SW 1271 (cell line): ENCODE measurements at places on chromosomes 13 and 19.

DNA sequence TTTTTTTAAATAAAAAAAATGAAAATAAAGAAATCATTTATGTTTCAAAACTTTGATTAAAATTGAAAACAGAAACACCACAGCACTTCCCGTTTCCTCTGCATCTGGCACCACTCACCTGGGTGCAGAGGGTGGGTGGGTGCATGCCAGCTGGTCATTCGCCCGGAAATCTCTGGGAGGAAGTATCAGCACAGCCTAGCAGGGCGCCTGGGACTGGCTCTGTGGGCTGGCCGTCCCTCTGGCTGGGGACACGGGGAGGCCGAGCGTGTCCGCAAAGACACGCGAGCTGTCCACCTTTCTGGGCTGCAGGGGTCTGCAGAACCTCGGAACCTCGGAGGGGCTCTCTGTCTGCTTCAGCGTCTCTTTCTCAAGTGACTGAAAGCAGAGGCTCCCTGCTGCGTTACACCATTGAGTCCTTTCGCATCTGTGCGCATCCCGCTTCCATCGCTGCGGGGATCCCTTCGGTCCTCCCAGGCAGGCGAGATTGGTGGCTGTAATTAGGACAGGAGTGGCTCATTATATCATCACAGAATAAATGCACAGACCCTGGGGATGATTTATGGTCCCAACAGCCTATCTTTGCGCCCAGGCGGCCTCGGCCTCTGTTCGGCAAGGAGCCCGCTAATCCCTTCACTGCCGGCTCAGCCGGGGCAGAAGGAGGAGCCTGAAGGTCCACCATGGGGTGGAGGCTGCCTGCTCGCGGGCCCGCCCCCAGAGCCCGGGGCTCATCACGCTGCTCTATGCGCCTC lies 17.2 kb downstream of the CRTC1 start:
- DNase-seq, result no peak

GRCh38 chr19:50003810-50004419 lies 21.3 kb downstream of the VRK3 start:
- DNase-seq, result peak; percentile 24

DNA sequence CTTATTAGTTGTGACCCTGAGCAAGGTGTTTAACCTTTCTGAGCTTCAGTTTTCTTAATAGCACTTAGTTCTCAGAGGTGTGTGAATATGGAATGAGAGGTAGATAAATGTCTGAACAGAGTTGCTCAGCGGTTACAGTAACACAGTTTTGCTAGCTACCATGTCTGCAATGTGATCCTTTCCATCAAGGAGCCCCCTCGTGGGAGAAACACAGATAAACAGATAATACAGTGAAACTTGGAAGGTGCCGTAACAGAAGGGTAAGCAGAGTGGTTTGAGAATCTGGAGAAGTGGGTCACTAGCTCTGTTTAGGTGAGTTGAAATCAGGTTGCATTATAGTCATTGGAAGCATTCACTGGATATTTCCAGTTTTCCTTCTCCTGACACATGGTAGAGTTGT lies 38.9 kb downstream of the IRS2 start:
- no peak for DNase-seq

DNA sequence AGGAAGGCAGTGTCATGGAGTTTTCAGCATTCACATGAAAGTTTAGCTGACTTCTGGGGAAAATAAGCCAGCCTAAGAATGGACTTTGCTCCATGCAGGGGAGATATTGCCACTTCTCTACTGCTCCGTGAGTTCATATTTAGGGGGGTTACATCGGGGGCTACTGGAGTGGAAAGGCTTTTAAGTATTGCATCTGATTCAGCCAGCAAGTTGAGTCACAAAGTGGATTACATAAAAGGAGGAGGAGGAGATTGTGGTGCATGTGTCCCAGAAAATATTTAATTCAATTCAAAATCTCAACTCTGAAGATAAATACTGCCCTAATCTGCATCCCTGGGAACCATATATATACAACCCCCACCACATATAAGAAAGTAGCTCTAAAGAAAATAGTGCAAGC lies 617.2 kb downstream of the DCT start:
- DNase-seq, result no peak

DNA sequence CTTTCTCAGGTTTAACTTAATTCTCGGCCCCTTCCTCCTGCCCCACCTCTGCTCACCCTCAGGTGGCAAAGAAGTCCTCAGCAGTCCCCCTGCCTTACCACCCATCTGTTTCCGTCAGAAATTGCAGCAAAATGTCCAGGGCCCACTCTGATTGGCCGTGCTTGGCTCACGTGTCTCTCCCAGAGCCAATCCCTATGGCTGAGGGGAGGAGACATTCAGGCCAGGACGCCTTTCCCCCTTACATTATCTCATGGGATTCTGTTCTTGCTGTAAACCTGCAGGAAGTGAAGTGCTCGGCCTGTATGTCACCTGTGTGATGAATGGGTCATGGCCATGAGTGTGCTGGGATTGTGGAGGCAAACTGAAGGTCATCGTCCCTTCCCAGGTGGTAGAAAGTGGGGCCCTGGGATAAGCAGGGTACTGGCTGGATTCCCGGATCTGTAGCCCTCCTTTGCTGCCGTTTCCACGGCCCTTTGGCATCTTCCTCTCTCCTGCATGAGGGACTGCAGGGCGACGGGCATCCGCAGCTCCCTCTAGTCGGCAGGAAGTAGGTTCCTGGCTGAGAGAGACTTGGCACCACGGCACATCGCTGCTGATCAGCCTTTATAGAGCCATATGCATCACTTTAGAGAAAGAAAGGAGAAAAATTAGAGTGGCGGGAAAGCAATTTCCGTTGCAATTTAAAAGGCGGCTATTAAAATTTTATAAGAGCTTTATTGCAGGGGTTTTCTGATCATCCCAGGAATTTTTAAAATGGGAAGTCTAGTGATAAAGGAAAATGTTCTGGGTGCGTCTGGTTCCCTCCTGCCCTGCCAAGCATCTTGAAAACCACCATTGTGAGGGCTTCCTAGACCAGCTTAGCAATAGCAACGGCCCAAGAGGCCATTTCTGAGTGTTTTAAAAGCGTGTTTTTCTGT lies 118.2 kb downstream of the SIPA1L3 start:
- DNase-seq, result no peak

DNA sequence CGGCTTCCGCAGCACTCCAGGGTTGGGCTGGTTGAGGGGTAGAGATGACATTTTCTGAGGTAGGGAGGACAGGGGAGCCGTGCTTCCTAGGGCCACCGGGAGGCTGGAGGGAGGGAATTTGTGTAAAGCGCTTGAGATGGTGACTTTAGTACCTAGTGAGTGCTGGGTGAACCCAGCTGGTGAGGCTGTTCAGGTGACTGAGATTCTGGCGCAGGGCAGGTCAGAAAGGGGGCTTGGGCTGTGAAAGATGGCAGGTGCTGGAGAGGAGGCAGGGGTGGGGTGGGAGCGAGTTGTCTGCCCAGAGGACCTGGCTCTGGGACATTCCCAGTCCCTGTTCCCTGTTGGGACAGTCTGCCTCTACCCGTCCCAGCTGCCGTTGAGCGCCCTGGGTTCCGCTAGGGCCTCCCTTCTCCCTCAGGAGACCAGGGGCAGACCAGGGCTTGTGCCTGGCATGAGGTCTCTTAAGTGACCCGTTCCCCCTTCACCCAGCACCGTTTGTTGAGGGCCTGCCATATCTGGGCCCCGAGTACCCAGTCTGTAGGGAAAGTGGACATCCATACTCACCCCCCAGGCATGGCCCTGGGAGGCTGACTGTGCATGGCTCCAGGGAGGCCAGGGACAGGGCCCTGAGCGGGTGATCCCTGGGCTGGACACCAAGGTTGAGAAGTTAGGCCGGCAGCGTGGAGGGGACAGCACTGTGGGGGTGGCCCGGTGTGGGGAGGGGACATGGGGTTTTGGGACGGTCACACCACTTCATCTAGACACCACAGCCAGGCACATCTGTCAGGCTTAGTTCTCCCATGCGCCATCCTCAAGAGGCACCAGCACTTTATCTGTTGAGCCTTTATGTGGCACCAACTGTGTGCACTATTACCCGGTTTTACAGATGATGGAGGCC lies 5.0 kb downstream of the PTOV1 start:
- DNase-seq, result no peak

DNA sequence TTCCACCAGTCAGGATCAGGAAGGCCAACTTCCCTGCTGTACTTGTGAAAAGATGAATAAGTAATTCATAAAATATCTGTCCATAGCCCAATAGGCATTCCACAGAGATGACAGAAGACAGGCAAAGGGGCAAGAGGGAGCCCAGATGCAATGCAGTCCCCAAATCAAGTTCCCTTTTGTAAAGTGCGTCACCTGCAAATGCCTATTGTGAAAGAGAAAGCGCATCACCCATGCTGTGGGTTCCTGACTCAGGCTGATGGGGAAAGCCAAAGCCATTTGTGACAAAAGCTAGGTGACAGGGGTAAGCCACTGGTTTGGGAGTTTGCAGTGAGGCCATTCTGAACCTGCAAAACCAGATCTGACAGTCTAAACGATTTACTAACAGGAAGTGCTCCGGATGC lies 157.5 kb upstream of the ZNF536 start:
- no peak for DNase-seq

DNA sequence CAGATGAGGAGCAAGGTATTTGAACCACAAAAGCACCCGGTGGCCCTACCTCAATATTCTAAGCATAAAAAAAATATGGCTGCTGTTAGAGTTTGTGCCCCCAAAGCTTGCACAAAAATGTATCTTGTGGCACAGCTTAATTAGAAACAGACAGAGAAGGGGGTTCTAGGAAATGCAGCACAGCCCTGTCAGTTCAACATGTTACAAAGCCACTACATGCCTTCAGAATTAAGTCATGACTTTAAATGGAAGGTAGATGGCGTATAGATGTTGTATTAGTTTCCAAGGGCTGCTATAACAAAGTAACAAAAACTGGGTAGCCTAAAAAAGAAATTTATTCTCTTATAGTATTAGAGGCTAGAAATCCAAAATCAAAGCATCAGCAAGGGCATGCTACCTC lies 703.8 kb downstream of the DIAPH3 start:
- DNase-seq, result no peak

DNA sequence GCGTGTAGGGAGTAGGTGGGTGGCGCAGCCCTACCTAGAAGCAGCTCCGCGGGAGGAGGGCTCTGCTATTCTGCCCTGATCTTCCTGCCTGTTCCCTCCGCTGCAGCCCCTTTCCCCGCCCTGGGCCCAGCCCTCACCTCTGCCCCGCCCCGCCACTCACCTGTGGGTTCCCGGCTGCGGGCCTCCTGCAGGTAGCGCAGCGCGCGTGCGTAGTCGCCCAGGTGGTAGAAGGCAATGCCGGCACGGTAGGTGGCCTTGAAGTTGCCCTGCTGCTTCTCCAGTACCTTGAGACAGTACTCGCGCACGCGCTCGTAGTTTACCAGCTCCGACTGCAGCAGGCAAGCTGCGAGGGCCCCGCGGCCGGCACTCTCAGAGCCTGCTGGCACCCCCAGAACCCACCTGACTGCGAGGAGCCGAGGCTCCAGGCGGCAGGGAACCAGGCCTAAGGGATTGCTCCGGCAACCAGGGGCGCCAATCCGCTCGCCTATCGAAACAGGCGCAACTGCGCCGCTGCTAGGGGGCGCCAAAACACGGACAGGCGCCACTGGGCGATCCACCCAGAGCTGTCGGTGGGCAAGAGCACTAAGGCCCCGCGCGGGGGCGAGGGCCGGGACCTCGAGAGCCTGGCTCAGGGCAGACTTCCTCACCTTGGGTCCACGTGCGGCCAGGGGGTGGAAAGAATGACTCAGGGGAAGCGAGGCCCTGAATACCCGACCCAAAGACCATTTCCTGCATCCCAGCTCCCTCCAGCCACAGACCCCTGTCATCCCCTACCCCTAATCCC lies 965 bp downstream of the TTC9B start:
- no peak for DNase-seq

- no peak for DNase-seq
Observed at GRCh38 chr13:76971851-76972829, 19.7 kb upstream of the CLN5 start.

DNA sequence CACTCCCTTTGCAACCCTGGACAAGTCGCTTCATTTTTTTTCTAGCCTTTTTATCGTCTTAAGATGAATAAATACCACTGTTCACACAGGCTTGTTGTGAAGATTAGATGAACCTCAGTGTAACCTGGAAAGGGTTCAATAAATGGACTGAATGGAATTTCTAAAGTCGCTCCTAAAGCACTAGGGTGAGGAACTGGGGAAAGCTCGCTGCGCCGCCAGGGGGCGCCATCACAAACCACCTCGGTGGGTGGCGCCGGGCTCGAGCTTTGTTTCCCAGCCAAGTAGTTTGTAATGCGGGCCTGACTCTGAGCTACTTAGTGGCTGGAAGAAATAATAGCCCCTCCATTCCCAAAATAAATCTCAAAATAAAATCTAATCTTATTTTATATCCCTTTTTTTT lies 2.2 kb upstream of the CEACAM6 start:
- no peak for DNase-seq

DNA sequence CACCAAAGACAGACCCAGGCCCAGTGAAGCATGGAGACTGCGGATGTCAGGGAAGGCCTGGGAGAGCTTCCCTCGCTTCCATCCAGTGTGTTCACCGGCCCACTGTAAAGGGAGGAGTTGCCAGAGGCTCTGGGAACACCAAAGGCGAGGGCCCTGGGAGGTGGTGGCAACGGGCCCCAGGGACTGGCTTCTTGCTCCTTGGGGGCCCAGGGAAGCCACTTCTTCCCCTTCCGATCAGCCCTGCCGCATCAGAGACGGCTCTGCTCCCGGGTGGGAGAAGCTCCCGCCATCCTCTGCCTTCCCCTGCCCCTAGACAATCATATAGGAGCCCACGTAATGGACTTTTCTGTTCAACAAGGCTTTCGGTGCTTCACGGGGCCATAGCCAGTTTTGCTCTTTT lies 83.4 kb upstream of the GPR183 start:
- DNase-seq, result no peak

GRCh38 chr13:61670384-61671161 lies 254.9 kb upstream of the PCDH20 start:
- DNase-seq, result no peak

DNA sequence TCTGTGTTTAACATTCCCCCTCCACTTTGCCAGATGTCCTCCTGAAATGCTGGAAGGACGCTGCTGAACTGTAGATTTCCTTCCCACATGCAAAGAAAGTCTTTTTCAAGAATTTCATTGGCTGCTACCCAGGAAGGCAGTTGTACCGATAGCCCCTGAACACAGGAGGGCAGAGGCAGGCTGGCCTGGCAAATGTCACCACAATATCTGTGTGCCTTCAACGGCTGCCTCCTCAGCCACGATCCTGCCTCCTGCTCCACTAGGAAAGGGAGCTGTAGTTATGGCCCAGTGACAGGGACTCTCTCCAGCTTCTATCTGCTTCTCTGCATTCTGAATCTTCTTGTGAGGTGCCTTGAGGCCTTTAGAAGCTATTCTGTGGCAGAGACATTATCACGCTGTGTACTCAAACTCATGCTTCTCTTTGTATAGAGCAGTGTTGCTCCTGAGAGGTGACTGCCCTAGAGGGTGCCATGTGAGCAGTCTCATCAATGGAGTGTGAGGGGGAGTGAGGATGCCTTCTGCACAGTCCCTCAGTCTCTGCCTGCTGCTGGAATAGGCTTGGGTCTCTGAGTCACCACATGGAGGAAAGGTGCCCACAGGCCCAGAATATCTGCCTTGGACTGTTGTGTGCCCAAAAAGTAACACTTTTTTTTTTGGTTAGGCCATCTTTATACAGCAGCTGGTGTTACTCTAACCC lies 279.8 kb downstream of the DNAJC15 start:
- DNase-seq, result peak; percentile 5

- no peak for DNase-seq
Observed at GRCh38 chr13:43135516-43135915, 112.1 kb downstream of the DNAJC15 start.

- no peak for DNase-seq
Observed at GRCh38 chr13:84605927-84606326, 723.7 kb upstream of the SLITRK1 start.
